Fibroblast of villous mesenchyme (primary cell): ENCODE measurements at places on chromosomes 3 and 15. TPM values are rescaled to one million over a fixed set of nuclear protein-coding genes. Genes with fewer than 3 reads are reported as not detected.

DNA sequence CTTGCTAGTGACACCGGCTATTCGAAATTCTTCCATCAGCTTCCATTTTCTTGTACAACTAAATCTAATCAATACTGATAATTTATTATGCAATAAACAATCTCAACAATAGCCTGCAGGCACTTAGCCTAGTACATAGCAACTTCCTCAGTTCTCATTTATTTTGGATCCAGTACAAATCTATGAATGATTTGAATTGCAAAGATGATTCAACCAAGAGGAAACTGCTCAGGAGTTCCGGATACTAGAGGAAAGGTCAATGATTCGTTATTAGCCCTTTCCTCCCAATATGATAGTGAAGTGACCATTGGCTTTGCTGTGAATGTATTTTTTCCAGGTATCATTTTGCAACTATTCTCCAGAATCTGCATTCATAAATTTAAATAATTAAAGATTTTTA is 827.0 kb downstream of the CADM2 start:
- DNase-seq: no peak

DNA sequence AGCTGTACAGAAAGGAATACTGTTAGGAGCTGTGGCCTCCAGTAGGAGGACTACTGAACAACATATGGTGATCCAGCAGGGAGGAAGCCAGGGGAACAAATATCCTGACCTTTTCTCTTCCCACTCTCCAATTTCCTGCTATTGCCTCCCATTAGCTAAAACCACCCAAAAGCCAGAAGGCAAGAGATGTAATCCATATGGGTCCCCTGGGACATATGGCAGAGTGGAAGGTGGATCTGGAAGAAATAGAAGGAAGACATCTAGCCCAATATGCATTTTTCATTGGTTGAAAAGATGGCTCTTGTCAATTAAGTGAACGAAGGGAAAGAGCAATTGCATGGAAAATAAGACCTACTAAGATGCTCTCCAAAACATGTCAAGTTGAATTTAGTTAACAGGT is 167.2 kb downstream of the CNTN3 start:
- DNase-seq: no peak

- no peak for DNase-seq
Measured at GRCh38 chr3:46123646-46124045, 84.5 kb downstream of the CCR1 start.

GRCh38 chr15:94451466-94451865 is 220.1 kb downstream of the MCTP2 start:
- DNase-seq: peak; percentile 49

- DNase-seq: peak; percentile 99
Measured at GRCh38 chr15:67178569-67179210, 75.8 kb downstream of the AAGAB start.

DNA sequence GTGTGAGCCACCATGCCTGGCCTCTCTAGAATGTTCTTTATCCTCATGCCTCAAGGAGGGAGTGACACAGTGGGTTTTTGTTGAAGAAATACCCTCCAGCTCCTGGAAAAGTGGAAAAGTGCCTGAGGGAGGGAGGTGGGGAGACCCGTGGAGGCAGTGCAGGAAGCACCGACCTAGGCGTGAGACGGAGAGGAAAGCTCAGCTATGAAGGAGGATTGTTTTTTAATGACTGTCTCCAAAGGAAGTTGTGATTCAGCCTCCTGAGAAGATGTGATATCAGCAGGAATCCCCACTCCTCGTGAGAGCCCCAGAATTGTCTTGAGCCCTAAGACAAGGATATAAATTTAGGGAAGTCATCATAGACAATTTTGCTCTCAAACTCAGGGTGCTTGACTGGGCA is 21.7 kb downstream of the RPLP1 start:
- peak; percentile 21 for DNase-seq

SORD gene
- total RNA-seq: 13.9 and 17.7 TPM in 2 replicates

DNA sequence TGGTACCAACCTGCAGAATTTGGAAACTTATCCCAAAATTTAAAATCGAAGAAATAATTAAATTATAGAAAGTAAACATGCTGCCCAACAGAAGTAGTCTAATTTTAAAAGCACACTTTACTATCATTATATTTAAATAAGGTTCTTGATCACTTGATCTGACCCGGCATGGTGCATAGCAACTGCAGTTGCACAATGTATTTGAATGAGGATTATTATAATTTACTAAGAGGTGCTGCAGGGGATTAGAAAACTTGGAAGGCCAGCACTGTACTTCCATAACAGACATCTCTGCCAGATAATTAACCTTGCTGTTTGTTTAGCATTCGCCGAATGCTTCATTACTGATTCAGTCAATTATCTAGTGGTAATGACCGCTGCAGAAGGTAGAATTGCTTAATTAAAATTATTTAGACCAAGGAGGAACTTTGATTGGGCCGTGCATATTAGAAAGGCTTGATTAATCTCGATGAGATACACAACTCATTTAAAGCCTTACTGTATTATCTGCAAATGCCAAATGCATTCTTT is 971.6 kb downstream of the ZPLD1 start:
- no peak for DNase-seq

GRCh38 chr15:101538996-101539395 is 49.5 kb upstream of the PCSK6 start:
- DNase-seq: no peak

DNA sequence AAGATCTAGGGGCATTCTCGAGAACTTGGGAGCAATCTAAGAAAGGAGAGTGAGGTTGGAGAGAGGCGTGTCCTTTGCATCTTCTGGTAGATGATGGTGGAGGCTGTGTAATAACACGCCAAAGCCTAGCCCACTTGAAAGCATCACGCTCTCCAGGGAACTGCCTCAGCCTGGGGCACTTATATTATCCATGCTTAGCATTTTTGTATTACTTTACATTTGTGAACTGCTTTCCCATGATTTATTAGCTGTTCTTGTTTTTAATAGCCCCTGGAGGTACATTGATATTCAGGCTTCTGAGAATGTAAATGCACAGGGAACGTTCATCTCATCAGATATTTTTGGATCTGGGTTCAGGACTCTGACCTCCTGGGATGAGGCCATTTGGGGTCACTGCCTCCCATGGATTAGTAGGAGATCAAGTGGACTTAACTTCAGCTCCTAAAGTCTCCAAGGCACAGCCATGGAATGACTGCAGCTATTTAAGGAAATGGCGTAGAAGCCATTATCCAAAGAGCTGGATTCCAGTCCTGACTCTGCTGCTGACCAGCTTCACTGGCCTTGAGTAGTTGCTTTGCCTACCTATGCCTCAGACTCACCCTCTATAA is 124.9 kb downstream of the LPP start:
- peak; percentile 64 for DNase-seq

- DNase-seq: no peak
Measured at GRCh38 chr15:101618851-101619614, 33.1 kb downstream of the TM2D3 start.

CPEB1 gene
- 3.9 and 7.1 TPM in 2 replicates for total RNA-seq

PROK2 gene
- total RNA-seq: not detected in 2 replicates

PRR23A gene
- total RNA-seq: not detected in 2 replicates

DNA sequence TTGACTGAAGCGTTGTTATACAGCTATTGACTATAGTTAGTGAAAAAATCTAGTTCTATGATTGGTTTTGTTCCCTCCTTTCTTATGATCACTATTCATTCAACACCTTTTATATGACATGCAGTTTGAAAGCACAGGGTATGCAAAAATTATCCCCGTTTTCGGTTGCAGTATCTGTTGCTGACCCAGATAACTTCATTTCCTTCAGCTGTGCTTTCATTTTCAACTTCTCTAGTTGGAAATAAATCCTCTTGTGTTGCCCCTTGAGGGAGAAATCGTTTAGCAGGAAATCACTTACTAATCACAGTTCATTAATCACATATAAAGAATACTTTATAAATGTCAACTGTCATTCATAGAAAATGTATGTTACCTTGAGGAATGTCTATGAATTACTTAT is 55.1 kb downstream of the MBNL1 start:
- no peak for DNase-seq

DNA sequence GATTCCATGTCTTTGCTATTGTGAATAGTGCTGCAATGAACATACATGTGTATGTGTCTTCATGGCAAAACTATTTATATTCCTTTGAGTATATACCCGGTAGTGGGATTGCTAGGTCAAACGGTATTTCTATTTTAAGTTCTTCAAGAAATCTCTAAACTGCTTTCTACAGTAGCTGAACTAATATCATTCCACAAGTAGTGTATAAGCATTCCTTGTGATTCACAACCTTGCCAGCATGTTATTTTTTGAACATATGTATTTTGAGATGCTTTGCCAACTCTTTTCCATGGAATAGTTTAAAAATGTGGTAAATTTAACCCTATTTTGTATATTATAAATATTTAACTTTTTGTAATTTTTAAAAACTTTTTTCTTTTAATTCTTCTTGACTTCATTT is 592.7 kb upstream of the NAALADL2 start:
- no peak for DNase-seq

DNA sequence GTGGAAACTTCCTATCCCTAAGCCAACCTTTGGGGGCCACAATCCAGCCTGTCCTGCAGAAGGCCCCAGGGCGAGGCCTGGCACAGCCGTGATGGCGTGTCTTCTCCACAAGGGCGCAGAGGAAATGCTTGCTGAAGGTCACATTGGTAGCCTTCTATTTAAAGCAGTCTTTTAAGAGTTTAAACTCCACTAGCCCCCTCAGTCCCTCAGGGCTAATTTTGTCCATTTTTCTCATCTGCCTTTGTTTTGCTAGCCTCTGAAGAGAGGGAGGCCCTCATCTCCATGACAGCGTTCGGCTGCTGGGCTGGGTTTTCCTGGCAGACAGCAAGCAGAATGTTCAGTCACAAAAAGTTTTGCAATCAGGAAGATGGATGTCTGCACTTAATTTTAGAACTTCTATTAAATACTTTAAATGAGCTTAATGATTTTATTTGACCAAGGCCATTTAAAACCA is 40.8 kb downstream of the RARB start:
- DNase-seq: peak; percentile 84

- no peak for DNase-seq
Measured at GRCh38 chr3:84634668-84635067, 324.1 kb upstream of the CADM2 start.

- no peak for DNase-seq
Measured at GRCh38 chr15:36275656-36276055, 303.8 kb upstream of the CDIN1 start.

GRCh38 chr15:69568173-69569009 is 115.8 kb downstream of the RPLP1 start:
- peak; percentile 9 for DNase-seq

DNA sequence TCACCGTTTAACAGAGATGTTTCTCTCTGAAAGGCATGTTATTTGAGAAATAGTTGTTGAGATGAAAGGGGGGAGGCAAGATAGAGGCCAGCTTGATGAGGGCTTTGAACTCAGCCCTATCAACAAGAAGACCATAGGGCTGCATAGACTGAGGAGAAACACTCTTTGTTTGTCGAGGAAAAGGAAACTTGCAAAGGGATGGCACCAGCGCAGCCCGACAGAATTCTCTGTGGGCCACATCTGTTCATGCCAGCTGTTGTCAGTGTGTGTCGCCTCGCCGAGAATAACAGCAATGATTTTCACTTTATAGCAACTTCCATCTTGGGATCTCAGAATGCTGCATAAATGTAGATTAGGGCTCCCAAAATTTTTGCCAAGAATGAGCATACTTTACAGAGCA is 478.3 kb upstream of the TPRG1 start:
- no peak for DNase-seq

DNA sequence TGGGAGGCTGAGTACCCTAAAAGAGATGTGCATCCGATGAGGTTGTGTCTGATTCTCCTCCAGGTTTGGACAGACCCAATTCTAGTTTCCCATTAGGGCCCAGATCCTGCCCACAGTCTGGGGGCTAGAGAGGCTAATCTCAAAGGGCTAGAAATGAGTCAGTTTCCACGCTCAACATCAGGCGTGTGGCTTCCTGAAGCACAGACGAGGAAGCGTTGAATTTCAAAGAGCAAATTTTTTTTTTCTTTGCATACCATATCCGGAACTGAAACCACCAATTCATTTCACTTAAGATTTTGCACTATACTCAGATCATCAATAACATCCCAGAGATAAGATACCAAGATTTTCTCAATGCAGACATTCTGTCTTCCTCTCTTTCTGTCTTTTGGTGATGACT is 173.8 kb upstream of the BCL6 start:
- no peak for DNase-seq

- no peak for DNase-seq
Measured at GRCh38 chr15:96972201-96972600, 641.7 kb downstream of the NR2F2 start.

GRCh38 chr3:59374818-59375211 is 325.0 kb upstream of the CFAP20DC start:
- DNase-seq: no peak

DUOXA1 gene
- total RNA-seq: not detected in 2 replicates

GRCh38 chr15:40054855-40055575 is 16.0 kb upstream of the SRP14 start:
- DNase-seq: peak; percentile 83

DNA sequence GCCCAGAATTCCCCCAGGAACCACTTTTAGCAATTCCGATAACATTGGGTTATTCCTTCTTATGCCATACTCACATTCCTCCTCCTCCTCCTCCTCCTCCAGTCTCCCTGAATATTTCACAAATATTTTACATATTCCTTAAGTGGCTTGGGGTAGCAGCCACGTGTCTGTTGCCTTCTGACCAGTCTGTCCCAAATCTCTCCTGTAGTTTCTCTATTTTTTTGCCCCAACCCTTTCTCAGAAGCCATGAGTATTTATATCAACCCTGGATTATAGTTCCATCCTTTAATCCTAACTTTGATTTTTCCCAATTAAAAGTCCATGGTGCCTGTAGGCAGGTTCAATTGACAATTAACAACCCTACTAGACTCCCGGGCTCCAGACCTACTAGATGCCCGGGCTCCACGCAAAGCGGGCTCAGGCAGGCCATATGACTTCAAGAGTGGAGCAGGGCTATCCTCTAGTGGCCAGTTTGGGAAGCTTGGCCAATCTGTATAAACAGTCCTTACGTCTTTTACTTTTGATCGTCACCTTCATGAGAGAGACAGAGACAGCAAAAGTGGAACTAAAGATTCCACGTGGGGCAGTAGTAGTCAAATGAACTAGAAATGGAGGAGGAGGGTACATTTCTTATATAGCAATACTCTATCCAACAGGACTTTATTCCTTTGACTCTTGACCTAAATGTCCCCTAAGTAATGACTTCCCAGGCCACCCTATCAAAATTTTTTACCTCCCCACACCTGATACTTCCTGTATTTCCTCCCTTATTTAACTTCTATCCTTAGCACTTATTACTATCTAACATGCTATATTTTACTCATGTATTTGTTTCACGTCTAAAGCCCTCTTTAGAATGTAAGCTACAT is 69.7 kb downstream of the USF3 start:
- peak; percentile 61 for DNase-seq

GRCh38 chr3:53402326-53402725 is 55.0 kb upstream of the DCP1A start:
- DNase-seq: no peak

- no peak for DNase-seq
Measured at GRCh38 chr15:100784493-100785180, 95.0 kb upstream of the ALDH1A3 start.

LOXL1 gene
- total RNA-seq: 73.8 and 99.9 TPM in 2 replicates

DNA sequence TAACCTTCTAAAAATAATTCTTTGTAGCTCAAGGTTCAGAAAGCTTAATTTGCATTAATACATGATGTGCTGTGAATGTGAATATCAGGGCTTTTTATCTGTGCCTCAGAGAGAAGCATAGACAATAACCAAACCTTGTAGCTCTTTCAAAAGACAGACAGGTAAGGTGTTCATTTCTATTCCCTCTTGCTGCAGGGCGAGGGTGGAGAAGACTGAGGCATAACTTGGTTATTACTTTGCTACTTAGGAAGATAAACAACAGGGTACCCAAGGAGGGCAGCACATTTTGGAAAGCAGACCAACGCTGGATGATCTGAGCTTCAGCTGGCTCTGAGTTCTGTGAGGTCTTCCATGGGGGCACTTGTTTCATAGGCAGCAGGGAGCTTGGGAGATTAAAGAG is 408.6 kb upstream of the RARB start:
- DNase-seq: no peak
